ENCODE measurements at places on chromosomes 12 and 14. TPM values are rescaled to one million over a fixed set of nuclear protein-coding genes. Genes with fewer than 3 reads are reported as not detected.

The CD163 gene
- not detected for total RNA-seq

The RTL1 gene
- total RNA-seq = not detected

The MGP gene
- 54.2 TPM for total RNA-seq

The SERPINA9 gene
- not detected for total RNA-seq

The CCDC184 gene
- total RNA-seq = not detected

The SLCO1B3 gene
- not detected for total RNA-seq

The IL31 gene
- total RNA-seq = not detected

The TC2N gene
- 0.16 TPM for total RNA-seq

The CCDC196 gene
- total RNA-seq = not detected

The RNF212B gene
- not detected for total RNA-seq

The CCDC177 gene
- not detected for total RNA-seq

The PLEKHD1 gene
- 0.06 TPM for total RNA-seq

The CCDC85C gene
- total RNA-seq = 15.6 TPM
